Psoas muscle (tissue), 8 donors: ENCODE measurements at places on chromosomes 7 and 10. TPM values are rescaled to one million over a fixed set of nuclear protein-coding genes. Genes with fewer than 3 reads are reported as not detected.

GRCh38 chr7:87231258-87231657, 11.7 kb upstream of the TMEM243 start:
- H3K4me1 ChIP-seq, result peaks cover 3% of the 10 kb centered on the region
- no peak overlapping the region for H3K4me3 ChIP-seq
- DNase-seq, result no peak
- no peaks in the 10 kb centered on the region for H3K27me3 ChIP-seq
- no peak overlapping the region for H3K27ac ChIP-seq

FOXL3 gene
- total RNA-seq, result not detected

PAX4 gene
- not detected for total RNA-seq

DNA sequence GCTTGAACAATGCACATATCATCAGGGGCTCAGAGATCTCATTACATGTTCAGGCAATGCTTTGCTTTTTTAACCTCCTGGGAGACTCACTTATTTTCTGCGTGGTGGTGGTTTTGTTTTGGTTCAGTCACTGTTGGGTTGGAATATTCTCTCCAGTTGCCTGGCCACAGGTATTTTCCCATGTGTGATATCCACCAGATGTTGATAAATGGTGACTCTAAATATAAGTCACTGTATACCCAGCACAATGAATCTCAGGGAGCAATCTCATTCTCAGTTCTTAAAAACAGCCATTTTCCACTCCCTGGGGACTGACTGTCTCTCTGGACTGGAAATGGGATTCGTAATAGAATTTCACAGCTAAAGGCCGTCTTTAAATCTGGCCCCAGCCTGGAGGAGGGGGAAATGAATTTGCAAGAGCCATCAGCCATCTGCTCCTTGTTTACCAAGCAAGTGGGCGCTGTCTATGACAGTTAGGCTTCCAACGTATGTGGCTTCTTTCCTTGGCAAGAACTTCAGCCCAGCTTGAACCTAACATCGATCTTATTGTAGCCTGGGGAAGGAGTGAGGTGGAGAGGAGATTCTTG, 1106.2 kb downstream of the NRG3 start:
- H3K4me1 ChIP-seq, result no peaks in the 10 kb centered on the region
- no peaks in the 10 kb centered on the region for H3K36me3 ChIP-seq
- H3K27me3 ChIP-seq, result no peaks in the 10 kb centered on the region
- DNase-seq, result no peak
- H3K27ac ChIP-seq, result no peak overlapping the region

DNA sequence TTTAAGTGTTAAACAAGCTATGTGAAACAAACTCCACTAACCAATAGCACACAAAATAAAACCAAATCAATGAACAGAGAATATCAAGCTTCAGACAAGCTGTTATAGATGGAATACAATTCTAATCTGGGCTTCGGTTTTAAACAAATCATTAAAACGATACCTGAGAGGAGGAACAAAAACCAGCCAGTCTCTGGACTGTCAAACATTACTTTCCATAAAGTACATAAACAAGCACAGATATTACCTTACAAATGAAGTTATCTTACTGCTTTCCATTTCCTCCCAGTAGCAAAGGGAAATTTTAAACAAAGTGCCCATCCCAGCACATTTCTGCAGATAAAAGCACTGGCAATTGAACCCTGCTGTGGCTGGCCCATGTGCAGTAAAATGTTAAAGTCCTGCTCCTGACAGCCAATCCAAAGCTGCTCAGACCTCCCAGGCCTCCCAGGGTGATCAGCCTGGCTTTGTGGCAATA, 128.0 kb downstream of the NRCAM start:
- DNase-seq, result no peak
- H3K27me3 ChIP-seq, result no peaks in the 10 kb centered on the region
- no peak overlapping the region for H3K27ac ChIP-seq
- H3K36me3 ChIP-seq, result no peaks in the 10 kb centered on the region

DNA sequence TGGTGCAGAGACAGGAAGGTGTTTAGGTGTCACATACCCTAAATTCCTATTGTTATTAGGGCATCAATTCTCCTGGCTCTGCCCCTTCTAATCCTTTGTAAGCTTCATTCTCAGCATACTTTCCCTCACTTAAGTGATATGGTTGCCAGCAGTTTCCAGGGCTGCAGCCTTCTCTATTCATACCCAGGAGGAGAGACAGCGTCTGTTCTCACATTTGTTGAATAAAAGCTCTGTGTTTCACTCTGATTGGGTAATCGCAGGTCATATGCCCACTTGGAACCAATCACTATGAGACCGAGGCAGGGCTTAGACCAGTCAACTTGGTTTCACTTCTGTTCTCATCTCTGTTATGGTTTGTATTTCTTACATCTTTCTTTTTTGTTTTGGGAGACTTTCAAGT, 109.6 kb upstream of the MTPN start:
- H3K36me3 ChIP-seq, result no peaks in the 10 kb centered on the region
- DNase-seq, result no peak
- H3K4me1 ChIP-seq, result no peaks in the 10 kb centered on the region
- H3K4me3 ChIP-seq, result peak overlapping the region; percentile 62
- no peak overlapping the region for H3K27ac ChIP-seq
- H3K27me3 ChIP-seq, result no peaks in the 10 kb centered on the region

GRCh38 chr10:103111031-103111917, 81.8 kb downstream of the NT5C2 start:
- H3K27ac ChIP-seq, result peak overlapping the region; percentile 70
- peaks cover 92% of the 10 kb centered on the region for H3K4me1 ChIP-seq
- no peak for DNase-seq
- H3K4me3 ChIP-seq, result peak overlapping the region; percentile 26
- H3K36me3 ChIP-seq, result no peaks in the 10 kb centered on the region
- no peaks in the 10 kb centered on the region for H3K27me3 ChIP-seq

HDAC9 gene
- 21.9 TPM for total RNA-seq

UROS gene
- 73.6 TPM for total RNA-seq

GRCh38 chr7:154960063-154960790, 42.7 kb downstream of the PAXIP1 start:
- no peaks in the 10 kb centered on the region for H3K4me1 ChIP-seq
- DNase-seq, result no peak
- no peaks in the 10 kb centered on the region for H3K27me3 ChIP-seq
- no peak overlapping the region for H3K4me3 ChIP-seq

DNA sequence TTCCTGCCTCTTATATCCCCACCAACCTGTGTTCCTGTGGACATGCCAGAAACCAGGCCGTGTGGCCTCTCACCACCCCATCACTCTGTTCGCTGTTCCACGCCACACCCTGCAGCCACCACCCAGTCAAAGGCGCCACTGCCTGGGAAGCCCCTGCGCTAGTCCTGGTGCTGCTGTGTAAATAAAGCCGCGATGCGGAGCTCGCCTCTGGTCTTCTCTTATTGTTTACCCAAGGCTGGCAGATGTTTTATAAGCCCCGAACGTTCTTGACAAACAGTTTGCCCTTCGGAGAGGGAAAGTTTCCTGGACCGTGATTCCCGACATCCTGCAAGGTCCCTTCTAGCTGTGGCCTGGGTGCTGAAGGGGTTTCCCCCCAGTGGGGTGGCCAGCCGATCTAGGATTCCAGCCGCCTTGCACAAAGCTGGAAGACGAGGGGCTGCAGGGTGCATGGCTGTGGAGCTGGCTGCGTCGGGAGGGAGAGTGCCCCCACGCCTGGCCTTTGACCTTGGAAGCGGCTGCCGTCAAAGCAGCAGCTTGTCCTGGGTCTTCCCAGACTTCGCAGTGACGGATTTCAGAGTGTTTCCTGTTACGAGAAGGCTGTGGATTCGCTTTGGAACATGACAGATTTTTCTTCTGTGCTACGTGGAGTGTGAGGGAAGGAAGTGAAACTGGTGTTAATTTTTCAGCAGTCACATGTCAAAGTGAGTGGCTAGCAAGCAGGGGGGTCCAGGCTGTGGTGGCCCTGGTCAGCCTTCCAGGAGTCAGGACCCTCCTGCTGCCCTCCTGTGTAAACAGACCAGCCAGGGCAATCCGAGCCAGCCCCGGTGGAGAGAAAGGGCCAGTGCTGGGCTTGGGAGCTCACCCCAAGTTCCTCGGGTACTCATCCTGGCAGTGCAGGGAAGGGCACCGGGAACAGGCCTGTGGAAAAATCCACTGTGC, 61.6 kb downstream of the LHPP start:
- peak overlapping the region; percentile 9 for H3K27ac ChIP-seq
- H3K36me3 ChIP-seq, result no peaks in the 10 kb centered on the region
- peak overlapping the region; percentile 7 for H3K4me3 ChIP-seq
- no peaks in the 10 kb centered on the region for H3K27me3 ChIP-seq
- H3K4me1 ChIP-seq, result peaks cover 34% of the 10 kb centered on the region

PRPS1L1 gene
- not detected for total RNA-seq

PIK3AP1 gene
- 3.5 TPM for total RNA-seq
